Substantia nigra (tissue), 51 donors: ENCODE measurements at places on chromosomes 6 and 20.

- no peak for DNase-seq
Observed at GRCh38 chr20:4366076-4366475, 350.7 kb upstream of the RNF24 start.

- no peak for DNase-seq
Observed at GRCh38 chr20:61364147-61364546, 112.1 kb downstream of the CDH4 start.

DNA sequence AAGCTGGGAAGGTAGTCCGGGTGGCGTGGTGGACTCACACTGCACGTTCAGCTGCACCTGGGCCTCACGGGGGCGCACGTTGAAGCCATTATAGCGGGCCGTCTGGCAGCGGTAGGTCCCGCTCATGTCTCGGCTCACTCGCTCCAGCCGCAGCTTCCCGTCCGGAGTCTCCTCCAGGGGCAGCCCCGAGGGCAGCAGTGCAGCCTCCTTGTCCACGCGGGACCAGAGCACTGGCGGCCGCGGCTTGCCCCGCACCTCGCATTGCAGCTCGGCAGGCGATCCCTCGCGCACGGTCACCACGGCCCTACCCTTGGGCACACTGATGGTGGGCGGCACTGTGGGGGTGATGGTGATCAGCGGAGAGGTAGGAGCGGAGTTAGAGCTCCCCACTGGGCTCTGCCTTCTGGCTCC lies 47.6 kb downstream of the MDGA1 start:
- DNase-seq = no peak

- DNase-seq = no peak
Observed at GRCh38 chr6:17771609-17772008, 64.9 kb upstream of the NUP153 start.

DNA sequence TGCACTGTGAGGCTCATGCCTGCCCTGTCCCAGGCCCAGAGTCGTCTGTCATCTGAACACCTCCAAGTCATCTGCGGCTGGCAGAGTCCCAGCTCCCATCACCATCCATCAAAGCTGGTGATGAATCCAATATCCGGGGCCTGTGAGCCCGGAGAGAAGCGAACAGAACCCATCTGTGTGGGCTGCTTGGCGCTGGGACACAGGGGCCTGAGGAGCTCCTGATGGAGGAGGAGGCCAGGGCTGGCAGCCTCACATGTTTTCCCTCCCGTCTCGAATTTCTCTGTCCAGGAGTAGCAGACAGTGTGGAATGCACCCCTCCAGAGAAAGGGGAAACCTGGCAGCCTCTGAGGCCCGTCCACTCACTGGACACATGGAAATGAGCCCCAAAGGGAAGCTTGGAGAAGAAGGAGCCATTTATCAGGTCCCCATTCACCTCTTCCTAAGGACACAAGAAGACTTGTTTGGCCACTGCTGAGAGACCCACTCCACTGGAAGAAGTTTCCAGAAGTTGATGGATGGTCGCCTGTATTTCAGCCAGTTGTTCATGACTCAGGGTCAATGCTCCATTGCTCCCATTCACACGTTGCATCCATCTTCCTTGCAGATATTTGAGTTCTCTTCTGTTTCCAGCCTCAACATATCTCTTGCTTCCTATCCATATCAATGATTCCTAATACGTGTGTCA lies 307.5 kb upstream of the SULF2 start:
- DNase-seq = no peak

- DNase-seq = no peak
Observed at GRCh38 chr6:164346631-164347030, 932.1 kb downstream of the QKI start.

GRCh38 chr6:169930799-169931198 lies 179.4 kb downstream of the ERMARD start:
- DNase-seq = no peak

DNA sequence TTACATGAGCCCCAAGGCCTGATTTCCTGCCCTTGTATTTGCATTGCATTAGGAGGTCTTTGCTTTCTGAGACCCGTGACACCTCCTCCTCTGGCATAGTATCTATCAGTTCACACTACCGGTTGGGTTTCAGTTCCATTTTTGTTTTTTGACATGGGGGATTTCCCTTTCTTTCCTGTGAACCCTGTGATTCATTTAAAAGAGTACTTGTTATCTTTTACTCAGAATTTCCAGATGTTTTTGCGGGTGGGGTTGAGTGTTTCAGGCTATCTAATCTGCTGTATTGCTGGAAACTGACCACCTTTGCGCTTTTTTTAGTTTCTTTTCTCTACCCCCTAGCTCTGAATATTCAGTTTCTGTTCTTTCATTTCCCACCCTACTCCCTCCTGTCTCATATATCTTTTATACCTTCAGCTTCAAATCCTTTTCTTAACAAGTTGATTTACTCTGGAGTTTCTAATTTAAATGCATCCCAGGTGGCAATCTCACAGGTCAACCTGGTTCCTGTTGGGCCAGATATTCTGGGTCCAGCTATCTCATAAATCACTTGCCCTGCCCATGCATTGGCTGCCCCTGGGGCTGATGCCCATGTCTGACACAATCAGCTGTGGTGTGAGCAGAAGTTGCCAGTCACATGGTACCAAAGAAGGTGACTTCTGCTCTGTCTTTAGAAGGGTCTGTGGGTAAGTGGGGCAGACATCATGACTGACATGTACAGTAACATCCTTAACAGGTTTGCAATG lies 14.3 kb upstream of the NCOA3 start:
- DNase-seq = no peak

DNA sequence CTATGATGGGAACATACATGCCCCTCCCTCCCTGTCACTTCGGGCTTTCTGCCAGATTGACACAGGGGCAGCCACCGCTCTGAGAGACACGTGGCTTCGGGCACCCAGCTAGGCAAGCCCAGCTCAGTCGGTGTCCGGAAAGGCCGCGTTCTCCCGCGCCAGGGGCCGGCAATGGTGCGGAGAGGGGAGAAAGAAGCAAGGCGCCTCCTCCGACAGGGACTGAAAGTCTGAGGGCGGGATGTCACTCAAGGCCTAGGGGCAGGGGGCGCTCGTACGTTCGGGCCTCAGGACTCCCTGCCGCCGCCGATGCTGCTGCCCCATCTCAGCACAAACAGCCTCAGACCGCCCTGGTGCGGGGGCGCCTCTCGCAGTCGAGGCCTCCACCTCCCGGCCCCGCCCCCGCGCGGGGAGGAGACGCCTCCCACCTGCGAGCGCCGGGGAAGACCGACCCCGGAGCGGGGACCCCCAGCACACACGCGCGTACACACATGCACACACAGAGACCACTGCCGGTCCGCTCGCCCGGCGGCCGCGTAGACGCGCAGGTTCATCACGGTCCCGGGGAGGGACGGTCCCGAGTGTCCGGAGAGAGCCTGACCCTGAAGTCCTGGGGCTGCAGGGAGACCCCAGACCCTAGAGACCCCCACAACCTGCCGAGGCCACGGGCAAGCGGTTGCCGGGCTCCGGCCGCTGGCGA lies 1.9 kb downstream of the GRM4 start:
- no peak for DNase-seq

GRCh38 chr20:6686171-6686570 lies 81.3 kb upstream of the BMP2 start:
- DNase-seq = no peak

DNA sequence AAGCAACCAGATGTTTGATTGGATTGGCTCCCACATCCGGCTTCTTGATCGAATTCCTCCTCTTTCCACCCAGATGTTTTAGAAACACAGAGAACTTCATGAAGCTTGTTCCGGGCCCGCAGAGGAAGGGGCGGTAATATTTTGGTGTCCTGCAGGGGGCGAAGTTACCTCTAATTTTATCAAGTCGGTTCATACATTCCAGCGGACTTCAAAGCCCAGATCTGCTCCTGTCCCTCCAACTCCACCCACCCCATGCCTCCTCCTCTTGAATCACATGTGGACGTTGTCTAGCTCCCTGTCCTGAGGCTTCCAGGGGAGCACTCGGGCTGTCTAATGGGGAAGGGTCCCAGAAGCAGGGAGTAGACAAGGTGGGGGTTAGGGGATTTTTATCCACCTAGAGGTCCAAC lies 2.9 kb upstream of the BMP6 start:
- no peak for DNase-seq

DNA sequence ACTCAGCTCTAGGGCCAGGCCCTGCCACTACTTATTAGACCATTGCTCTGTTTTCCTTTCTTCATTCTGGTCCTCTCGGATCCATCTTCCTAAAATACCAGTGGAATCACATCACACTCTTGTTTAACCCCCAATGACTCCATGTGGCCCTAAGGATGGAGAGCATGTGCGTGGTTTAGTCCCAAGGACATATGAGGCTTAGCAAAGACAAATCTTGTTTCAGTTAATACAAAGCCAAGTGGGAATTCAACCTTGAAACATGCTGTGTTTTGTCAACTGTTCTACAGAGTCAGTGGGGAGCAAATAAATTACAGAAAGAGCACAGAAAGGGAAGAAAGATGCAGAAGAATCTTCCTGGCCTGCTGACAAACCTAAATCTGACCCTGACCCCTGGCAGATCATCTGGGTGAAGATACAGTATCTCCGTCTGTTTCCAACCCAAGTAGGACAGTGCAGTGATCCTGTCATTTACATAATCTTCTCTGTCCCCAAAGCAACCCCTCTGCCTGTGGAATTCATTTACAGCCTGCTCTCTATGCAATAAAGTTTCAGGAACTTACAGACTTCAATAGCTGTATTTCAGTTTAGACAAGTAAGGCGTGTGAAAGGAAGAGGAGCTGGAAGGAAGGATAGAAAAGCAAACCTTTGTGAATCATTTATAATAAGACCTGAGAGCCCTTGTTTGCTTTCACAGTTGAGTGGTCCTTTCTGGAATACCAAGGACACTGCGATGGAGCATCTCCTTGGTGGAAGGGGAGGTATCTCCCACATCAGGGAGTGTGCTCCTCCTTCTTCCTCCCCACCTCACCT lies 144.0 kb downstream of the THBS2 start:
- no peak for DNase-seq

GRCh38 chr6:129860908-129861665 lies at the start of gene TMEM244:
Gene TMEM244, minus strand, starts transcription at chr6:129861315. Its CDS starts 127 bp downstream, at chr6:129861188.
- DNase-seq = no peak
